ENCODE measurements at places on chromosomes 5 and 9.
A peak's percentile ranks its signal among the peaks of the same experiment; 100 is the strongest.

- no peak for DNase-seq
Measured at GRCh38 chr5:172731680-172732074, 39.3 kb downstream of the DUSP1 start.

- no peak for DNase-seq
Measured at GRCh38 chr5:128572930-128573319, 34.9 kb upstream of the FBN2 start.

DNA sequence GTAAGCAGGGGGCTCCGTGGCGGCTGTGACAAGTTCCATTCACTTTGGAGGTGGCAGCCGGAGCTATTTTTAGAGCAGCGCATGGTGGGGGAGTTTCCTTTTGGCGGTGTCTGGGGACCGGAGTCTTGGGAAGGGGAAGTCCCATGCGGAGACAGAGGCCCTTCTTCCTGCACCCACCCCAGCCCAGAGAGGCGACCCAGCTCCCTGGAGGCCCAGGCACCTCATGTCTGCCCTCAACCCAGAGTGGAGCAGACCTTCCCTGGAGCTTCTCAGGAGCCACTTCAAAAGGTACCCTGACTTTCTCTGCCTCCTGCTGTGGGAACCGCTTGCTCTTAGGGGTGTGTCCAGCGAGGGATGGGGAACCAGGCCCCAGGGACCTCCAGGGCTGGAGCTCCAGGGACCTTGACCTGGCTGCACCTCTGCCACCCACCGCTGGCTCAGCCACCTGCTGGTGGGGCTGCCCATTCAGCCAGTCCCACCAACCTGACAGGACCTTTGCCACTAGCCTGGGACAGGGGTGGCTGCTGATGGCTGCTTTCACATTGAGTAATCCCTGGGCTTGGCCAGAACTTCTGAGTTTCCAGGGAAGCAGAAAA, 34.1 kb downstream of the NEK6 start:
- DNase-seq: peak; percentile 71

- DNase-seq: no peak
Measured at GRCh38 chr5:157719245-157719644, 12.0 kb upstream of the THG1L start.

GRCh38 chr9:127644146-127644827, 32.2 kb downstream of the STXBP1 start:
- no peak for DNase-seq

DNA sequence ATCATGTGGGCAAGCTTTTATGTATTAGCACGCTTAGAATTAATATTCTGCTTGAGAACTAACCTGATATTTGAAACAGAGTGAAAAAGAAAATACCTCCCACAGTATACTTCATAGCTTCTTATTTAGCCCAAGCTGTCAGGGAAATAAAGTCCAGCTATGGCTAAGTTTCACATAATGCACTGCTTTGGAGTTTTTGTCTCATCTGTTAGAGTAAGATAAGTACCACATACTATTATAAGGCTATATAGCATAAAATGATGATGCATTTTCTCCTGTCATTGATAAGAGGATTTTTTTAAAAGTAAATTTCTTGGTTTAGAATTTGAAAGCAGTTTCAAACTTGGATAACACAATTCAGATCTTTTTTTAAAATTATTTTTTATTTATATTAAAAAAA, 2.4 kb upstream of the ANKDD1B start:
- DNase-seq: no peak

- DNase-seq: no peak
Measured at GRCh38 chr9:35923927-35924763, 14.9 kb downstream of the SPAAR start.

DNA sequence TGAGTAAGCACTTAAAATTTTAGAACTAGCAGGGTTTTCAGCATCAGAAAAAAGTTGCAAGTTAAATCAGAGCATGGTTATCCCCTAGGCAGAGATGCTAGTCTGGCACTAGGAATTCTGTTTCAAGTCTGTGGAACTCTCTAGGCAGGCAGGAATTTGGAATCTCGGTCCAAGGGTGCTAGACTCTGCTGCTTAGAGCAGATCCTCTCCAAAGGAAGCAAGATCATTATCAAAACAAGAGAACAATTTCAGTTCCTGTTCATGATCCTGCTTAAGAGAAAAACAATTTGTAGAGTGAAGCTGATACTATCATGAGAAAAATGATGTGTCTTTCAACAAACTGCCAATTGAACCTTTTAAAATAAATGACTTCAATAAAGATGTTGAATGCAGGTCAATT, 420.7 kb downstream of the KIF4B start:
- DNase-seq: no peak

DNA sequence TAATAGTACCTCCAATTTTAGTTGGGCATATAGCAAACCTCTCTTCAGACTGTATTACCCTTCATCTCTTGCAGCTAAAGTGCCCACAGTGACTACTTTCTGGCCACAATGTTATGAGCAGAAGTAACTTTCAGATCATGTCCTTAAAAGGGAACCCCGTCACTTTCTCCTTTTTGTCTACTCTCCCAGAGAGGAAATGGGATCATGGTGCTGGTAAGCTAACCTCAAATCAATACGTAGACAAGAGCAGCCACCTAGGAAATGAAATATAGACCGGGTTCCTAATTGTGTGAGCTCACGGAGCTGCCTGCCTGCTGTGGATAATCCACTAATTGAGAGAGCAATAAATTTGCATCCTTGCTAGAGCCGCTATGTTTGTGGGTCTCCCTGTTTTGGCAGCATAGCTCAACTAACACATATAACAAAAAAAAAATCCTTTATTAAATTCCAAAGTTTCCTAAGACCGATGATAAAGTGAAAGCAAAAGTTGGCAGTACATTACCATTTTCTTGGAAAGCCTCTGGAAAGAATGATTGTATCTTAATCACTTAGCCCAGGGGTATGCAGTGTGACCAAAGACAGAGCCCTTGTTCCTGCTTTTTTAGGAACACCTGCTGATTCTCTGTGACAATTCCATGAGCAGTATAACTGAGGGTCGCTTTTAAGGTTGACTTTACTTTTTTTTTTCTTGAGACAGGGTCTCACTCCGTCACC, 5.6 kb upstream of the IL7R start:
- no peak for DNase-seq

GRCh38 chr5:142014911-142015584, 2.2 kb upstream of the GNPDA1 start:
- DNase-seq: no peak

All from stimulated activated CD8-positive, alpha-beta memory T cell treated with anti-CD3 and anti-CD28 coated beads, Interleukin-15, amount 100 ng/mL, for 48 hours (primary cell).